ENCODE measurements at places on chromosomes 16 and 17.

DNA sequence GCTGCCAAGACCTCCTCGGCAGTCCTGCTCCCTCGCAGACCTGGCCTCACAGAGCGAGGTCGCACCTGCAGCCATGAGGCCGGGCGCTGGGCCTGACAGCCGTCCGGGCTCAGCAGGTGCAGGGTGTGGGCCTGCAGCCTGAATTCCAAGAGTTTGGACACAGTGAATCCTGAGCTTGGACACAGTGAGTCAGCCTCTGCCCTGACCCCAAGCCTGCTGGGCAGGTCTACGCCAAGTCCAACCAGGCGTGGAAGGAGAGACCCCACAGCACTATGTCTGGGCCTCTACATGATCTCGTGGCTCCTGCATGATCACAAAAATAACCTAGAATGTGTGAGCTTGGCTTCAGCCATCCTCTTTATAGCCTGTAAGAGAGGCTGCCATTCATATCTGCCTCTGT is 121.0 kb downstream of the C16orf95 start:
- no peak for DNase-seq

GRCh38 chr16:29315916-29316517 is 90.5 kb downstream of the NPIPB11 start:
- no peak for DNase-seq

GRCh38 chr16:67499106-67499505 is 15.8 kb upstream of the AGRP start:
- no peak for DNase-seq

DNA sequence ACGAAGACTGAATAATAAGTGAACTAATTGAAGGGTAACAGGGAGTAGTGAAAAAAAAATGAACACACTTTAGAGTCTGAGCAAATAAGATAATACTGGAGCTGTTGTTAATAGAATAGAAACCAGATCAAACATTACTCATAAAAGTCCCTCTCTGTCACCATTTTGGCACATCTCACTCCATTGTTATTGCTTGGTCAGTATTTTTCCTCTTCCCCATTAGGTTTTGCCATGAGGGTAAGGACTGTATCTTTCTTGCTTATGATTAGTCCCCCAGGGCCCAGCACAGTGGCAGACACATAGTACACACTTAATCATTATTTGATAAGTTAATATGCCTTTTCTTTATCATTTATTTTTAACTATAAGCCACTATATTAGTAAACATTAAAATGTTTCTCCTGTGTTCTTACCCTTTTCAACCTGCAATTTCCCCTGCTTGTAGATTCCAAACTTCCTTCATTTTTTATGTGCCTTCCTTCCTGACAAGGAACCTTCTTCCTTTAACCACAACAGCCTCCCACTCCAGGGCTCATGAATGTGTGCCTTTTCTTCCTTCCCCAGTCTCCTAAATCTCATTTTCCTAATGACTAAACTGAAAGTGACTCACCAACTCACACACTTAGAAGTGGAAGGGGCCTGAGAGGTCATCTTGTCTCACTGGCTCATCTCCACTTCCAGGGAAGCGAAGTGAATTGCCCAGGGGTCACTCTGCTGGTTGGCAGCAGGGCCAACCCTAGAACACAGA is 88.2 kb upstream of the HAS3 start:
- no peak for DNase-seq

DNA sequence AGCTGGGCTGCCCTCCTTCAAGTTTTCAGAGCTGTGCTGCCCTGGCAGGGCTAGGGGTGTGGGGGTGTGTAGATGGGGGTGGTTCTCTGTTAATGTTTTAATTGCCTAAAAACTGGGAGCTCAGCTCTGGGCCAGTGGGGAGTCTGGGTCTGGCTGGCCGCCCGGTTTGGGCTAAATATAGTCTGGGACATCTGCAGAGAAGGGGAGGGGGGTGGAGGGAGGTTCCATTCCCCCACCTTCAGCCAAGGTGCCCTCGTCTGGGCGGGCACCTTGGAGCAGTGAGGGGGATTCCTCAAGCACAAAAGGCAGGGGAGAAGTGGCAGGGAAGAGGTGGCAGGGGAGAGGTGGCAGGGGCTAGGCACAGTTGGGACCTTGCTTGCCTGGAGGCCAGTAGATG is 13.0 kb downstream of the RARA start:
- DNase-seq = no peak

DNA sequence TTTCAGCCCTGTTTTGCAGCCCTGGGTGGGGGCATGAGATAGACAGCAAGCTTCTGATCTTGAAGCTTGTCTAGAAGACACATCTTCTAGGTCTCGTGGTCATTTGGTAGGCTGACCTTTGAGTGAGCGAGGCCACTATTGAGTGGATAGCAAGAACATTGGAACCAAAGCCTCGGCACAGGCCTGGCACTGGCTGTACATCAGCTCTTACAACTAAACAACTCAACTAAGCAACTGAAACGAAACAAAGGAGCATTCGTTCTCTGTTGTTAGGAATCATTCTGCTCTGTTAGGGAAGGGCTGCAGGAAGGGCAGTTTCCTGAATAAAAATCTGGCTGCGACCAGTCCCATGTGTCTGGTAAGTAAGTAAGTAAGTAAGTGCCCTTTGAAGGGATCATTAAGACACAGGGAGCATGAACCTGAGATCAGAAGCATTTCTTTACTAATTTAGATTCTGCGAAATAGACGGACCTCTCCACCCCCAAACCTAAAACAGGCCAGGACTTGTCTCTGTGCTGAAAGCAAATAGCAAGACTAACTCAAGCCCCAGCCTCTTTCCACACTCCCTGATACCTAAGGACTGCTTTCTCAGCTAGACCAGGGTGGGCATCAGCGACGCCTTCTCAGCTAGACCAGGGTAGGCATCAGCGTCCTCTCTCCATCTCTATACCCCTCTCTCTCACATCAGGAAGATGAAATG is 22.7 kb downstream of the CYB561 start:
- DNase-seq = no peak

- peak; percentile 87 for DNase-seq
Observed at GRCh38 chr17:81119223-81120148, 45.8 kb upstream of the PVALEF start.

GRCh38 chr17:43018008-43018853 is 4.0 kb downstream of the VAT1 start:
- DNase-seq = peak; percentile 33

GRCh38 chr16:14215941-14216340 is 144.8 kb downstream of the MRTFB start:
- no peak for DNase-seq

DNA sequence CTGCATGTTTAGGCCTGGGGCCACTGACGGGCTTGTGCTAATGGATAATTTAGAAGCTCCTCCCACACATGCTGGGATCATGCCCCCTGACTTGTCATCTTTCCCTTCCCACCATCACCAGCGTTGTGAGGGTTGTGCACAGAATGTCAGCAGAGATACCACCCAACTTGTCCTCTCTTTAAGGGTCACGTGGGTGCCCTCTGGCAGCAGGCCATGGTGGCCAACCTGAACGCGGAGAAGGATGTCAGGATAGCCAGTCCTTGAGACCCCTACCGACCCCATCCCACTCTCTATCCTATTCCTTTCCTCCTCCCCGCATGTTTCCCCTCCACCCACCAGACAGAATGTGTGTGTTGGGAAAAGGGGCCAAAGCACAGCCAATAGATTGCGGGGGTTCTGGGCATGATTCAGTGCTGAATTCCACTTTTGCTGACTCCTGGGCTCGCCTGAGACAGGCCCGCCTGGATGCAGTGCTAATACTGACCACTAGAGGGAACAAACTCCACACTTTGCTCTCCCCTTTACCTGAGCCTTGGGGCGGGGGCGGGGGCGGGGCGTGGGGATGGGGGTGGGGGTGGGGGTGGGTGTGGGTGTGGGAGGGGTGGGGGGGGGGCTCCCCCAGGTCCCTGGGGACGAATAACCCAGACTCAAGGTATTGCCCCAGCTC is at the start of gene GH2:
Gene GH2 (minus strand): TSS at position 10 of the 667 bp plus-strand sequence. CDS start 143 bp downstream, outside the sequence.
- no peak for DNase-seq

DNA sequence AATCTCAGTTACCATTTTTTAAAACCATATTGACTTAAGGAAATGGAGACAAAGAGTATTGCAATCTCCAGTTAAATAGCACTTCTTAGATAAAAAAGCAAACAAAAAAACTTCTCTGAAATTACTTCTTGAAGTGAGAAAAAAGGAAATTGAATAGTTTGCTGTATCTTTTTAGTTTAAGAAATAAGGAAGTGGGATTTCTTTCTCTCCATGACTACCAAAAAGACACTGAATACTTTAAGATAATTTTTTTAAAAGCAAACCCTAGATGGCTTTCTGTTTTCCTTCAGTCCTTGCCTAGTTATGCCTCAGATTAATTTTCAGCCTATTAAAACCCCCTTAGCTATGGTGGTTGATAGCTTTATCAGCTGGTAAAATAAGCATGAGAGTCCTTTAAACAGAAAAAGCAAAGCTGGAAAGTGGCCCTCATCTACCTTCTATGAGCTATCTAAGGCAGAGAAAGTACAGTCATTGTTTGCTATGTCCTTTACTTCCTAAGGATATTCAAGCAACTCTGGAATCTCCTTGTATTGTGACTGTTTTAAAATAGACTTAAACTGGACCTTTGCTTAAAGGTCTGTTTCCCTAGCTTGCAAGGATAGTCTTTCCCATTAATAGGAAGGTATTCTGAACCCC is 28.6 kb downstream of the TPPP3 start:
- DNase-seq = no peak

DNA sequence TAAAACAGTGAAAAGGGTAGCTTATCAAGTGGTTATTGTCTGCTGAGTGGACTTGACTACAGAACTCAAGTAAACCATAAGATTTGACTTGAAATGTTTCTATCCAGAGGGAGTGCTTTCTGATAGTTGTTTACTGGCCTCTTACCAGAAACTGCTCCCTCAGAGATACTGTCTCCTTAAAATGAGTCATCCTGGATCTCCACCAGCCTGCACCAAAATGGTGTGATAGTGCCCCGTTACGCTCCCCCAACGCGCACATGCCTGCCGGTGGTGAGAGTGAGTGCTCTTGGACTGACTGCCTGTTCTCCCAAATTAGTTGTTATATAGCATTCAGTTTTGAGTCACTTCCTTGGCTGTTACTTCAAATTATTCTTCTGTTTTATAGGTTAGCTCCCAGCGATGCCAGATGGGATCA is 22.9 kb downstream of the PRCD start:
- no peak for DNase-seq

GRCh38 chr16:31467151-31467773 is 4.7 kb upstream of the TGFB1I1 start:
- no peak for DNase-seq

- no peak for DNase-seq
Observed at GRCh38 chr17:81712468-81713003, 452 bp downstream of the SLC25A10 start.

DNA sequence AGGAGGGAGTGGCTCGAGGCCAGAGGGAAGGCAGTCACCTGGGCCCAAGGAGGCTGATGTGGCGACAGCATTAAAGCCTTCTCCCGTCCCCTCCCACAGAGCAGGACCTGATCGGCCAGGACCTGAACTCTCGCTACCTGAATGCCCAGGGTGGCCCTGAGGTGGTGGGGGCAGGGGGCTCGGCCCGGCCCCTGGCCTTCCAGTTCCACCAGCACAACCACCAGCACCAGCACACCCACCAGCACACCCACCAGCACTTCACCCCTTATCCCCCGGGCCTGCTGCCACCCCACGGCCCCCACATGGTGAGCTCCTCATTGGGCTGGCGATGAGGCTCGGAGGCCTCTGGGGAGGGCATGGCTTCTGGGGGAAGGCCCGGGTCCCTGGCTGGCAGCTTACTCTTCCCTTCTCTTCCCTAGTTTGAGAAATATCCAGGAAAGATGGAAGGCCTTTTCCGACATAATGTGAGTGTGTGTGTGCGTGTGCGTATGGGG is 6.4 kb downstream of the FBRS start:
- no peak for DNase-seq

GRCh38 chr17:14818469-14818868 is 446.7 kb downstream of the PMP22 start:
- DNase-seq = no peak

DNA sequence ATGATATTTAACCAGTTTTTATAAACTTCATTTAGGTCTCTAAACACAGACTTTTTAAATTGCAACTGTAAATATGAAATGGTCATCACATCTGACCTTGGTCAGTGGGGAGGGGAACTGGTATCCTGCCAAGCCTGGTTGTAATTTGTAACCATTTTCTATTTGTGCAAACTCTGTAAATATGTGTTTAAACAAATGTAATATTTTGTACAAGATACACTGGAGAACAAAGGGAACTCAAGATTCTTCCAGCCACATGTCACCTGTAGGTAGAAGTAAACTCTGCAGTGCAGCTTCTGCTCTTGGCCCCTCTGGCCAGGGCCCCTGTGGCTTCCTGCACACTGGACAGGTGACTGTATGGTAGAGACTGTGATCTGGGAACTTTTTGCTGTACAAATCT is 35.8 kb downstream of the AKAP1 start:
- DNase-seq = no peak

DNA sequence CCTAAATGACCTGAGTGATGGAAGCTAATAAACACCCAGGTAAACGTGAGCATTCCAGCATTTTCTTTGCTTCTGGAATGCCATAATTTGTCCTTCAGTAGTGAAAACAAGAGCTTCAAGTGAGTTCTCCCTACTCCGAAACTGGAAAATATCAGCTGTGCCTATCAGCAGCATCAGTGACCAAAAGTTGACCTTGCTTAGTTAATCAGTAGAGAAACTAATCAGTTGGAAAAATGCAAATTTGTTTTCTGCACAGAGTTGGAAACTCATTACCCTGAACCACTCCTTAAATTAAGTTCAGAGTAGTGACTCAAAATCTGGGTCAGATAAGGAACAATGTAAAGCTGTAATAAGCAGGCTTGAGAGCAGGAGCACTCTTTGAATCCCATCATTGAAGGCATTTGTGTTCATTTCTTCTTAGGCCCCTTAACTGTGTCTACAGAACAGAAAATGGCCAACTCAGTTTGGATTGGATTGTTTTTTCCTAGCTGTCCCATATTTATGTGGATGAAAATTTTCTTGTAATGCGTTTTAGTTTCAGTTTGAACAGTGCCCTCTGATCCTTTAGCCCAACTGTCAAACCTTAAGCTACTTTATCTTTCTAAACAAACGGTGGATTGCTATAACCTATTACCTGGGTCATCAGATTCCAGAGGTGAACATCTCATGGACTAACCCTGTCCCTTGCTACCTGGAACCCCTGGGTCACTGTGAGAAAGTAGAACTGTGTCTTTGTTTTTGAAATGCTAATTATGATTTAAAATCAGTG is 290.4 kb downstream of the TOX3 start:
- DNase-seq = no peak

DNA sequence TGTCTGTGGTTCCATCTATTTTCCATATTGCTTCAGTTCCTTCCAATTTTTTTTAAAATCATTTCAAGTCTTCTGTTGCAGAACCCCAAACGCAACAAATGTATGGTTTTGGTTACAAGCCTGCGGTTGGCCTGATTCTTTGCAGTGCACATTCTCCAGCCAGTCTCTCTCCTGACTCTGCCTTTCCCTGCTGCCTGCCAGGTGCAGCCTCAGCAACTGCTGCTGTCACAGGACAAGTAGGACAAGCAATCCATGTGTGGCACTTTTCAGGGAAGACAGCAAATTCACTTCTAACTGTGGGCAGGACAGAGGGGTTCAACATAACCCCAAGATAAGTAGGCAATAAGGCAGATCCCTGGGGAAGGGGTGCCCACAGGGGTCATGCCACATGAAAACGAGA is 24.2 kb downstream of the EMP2 start:
- DNase-seq = no peak

GRCh38 chr17:16283705-16284104 is 66.7 kb downstream of the PIGL start:
- no peak for DNase-seq

- DNase-seq = no peak
Observed at GRCh38 chr17:1758807-1759206, 3.1 kb upstream of the SERPINF1 start.

All from nucleus accumbens (tissue), 56 donors.